ENCODE measurements at places on chromosomes 16 and 17.

- DNase-seq = no peak
These were observed 630 bp upstream of the HOXB2 start for GRCh38 chr17:48545539-48545938.

GRCh38 chr16:67516296-67517154, 12.1 kb upstream of the RIPOR1 start:
- no peak for DNase-seq

DNA sequence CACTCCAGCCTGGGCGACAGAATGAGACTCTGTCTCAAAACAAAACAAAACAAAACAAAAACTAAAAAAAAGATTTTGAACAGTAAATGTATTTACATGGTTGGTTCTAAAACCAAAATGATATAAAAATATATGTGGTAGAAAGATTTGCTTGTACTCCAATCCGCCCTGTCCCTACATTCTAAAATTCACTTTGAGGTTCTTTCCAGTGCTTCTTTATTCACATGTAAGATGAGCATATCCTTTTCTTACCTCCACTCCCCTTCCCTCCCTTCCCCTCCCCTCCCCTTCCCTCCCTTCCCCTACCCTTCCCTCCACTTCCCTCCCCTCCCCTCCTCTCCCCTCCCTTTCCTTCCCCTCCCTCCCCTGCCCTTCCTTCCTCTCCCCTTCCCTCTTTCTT, 34.4 kb downstream of the RAP1GAP2 start:
- no peak for DNase-seq

DNA sequence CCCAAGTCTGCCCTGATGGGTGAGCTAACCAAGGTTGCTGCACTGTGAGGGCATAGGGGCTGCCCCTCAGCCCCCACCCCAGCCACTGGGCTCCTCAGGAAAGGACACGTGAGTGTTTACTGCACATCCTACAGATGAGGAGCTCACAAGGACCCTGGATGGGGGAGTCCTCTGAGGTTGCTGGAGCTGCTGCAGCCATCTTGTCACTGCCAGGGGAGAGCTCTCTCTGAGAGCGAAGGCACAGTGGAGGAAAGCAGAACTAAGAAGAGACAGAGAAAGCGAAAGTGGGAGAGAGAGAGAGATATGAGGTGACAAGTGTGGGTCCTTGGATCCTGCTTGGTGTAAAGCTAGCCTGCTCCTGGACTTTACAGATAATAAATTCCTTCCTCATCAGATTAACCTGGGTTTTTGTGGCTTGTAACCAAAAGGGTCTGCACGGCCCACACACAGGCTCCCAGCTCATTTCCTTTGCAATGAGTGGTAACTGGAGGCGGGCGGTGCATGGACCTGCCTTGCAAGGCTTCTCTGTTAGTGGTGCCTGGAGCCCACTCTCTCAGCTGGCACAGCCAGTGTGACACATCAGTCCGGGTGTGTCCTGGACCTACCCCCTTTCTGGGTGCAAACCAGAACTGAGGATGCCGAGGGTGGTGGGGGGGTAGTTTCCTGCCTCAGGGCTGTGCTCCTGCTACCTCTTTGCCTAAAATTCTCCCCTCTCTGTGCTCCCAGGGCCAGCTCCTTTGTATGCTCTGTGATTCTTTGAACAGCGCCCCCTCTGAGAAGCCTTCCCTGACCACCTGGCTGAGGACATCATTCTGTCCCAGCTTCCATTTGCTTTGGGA, 14.2 kb downstream of the SNX20 start:
- peak; percentile 51 for DNase-seq

DNA sequence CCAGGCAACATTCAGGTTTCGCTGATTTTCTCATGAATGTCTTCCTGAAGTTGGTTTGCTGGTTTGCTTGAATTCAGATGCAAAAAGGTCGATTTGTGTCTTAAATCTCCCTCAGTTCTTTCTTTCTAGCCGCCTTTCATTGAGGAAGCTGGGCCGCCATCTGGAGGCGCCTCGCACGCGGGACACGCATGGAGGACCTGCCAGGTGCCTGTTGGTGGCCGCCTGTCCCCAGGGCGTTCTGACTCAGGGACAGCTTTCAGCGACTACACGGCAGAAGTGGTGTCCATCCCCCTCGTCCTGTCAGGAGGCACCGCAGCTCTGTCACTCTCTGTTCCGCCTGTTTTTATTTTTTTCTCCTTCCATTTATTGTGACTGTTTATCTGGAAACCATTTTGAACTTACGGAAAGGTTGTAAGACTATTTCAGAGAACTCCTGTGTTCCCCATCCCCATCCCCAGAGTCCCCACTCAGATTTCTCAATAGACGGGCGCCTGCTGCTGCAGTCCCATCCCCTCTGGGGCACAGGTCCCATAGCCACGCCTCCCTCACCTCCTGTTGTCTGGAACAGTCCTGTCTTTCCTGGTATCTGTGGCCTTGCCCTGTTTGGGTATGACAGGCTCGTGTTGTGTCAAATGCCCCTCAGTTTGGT, 33.2 kb downstream of the COX4I1 start:
- no peak for DNase-seq

DNA sequence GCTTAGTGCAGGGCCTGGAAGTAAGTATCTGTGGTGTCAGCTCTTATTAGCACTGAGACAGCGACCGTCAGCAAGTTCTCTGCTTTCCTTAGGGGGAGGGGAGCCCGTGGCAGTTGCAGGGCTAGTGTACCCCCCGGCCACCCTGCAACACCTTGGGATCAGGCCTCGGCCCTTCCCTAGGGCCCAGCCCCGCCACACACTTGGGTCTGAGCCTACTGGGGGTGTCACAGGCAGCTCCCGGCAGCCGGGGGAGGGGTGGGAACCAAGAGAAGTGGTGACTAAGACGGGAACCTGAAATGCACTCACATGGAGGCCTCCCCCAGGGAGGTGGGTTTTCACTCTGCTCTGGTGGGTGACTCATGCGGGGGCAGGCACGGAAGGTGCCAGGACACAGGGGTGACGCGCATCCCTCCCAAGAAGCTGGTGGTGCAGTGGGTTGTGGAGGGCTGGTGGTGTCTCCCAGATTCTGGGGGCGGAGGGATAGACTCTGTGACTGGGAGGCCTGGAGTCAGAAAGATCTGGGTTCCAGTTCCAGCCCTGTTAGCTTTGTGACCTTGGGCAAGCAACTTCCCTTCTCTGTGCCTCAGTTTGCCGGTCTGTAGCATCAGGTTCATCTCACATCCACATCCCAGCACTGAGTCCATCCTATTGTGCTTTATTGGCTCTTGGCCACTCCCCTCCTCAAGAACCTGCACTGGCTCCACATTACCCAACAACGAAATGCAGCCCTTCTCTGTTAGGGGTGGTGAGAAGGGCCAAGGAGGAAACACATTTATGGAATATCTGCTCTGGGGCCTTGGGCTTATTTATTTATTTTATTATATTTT, 44.5 kb downstream of the LAT start:
- DNase-seq = peak; percentile 74
